Activated CD4-positive, alpha-beta T cell treated with anti-CD3 and anti-CD28 coated beads, Interleukin-2, amount 50 U/mL, for 4 hours (primary cell): ENCODE measurements at places on chromosomes 12 and 14.

DNA sequence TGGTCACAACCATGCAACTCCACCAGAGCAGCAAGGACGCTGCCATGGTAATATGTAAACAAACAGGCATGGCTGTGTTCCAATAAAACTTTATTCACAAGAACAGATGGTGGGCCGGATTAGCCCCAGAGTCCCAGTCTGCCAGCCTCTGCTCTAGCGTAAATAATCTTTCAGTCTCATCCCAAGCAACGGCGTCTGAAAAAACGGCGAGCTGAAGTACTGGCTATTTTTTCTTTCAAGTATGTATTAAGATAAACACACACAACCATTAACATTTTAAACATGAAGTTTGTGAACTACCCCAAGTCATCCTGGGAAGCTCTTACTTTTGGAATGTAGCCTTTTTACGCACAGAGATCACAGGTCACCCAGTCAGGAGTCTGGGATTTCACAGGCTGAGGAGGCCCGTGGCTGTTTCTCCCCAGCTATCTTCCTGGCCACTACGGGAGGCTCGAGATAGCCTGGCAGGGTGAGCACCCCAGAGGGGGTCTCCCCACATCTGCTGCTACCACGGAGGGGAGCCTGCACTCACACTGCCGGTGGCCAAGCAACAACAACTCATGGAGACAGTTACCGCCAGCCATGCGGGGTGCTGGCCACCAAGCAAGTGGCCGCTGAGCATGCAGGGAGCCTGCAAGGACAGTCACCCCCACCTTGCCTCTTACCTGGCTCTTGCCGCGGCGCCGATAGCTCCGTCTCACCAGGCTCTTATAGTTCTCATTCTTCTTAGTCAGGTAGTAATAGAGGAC lies 124.6 kb downstream of the RFLNA start:
- DNase-seq = no peak

GRCh38 chr12:126418400-126418799 lies 1353.2 kb downstream of the AACS start:
- no peak for DNase-seq

- DNase-seq = peak; percentile 40
Measured at GRCh38 chr12:52836042-52836466, 1.9 kb upstream of the KRT79 start.

DNA sequence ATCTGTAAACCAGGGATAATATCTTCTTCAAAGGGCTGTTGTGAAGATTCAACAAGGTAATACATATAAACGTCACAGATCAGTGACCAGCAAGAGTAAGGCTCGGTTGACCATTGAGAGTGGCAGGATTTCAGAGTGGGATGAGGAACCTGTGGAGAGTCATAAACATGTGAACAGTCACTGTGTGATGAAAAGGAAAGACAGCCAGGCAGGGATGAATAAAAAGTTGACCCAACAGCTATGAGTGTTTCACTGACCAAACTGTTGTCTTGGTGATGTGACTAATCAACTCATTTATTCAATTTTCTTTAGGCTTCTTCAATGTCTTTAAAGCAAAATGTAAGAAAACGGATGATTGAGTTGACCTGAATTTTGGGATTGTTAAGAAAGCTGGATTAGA lies 8.6 kb upstream of the FRMD6 start:
- no peak for DNase-seq

DNA sequence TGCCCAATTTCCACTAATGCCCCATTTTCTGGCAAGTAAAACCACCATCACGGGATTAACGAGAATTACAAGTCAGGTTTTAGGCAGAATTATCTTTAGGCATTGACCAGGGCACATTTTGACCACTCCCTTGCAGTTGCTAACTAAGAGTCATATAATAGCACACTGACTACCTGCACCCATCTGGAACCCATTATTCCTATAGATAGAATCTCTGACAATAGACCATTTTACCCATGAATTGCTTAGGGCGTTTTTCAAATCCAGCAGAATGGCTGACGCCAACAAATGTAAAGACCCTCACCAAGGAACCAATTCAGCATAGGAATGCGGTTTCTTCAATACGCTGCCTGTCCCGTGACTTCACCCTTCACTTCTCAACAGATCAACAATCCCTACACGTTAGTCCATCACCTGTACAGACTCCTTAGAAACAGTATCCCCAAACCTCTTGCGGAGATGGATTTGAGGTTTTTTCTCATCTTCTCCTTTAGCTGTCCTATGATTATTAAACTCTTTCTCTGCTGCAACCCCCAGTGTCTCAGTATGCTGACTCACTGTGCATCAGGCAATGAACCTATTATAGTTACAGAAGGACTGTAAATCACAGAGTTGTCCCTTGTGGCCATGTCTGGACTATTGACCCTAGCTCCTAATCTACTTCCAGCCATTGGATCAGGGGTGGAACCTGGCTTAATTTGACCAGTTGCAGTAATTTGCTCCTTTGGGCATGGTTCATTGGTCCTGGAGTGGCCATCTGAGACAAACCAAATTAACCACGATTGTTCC lies 177.3 kb upstream of the PLXNC1 start:
- DNase-seq = no peak

DNA sequence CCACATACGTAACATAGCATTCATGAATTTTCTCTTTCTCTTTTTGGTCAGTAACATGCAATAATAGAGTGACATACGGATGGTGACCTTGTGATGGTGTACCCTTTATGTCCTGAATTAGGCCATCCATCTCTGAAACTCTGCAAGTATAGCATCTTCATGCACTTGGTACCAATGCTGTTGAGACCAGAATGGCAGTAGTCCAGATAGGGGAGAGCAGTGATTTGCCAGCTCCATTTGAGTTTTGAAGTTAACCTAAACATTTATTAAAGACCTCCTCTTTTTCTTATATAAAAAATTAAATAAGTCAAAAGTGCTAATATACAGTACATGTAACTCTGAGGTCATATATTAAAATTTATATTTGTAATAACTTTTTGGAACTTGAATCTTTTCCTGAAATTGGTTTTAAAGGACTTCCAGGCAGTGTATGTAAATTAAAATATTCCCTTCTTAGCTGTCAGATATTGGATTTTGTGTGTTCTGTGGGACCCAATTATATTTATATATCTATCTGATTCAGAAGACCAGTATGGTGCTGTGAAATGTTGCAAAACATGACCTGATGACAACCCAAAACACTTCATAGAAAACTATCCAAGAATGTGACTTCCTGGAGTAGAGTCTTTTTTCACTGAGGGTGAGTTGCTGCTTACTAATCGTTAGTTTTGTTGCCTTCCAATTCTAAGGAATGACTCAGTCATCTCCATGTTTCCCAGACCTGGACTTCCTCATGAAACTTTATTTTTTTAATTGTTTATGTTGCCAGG lies 3.5 kb downstream of the ELK3 start:
- no peak for DNase-seq
